ENCODE measurements at places on chromosomes 3 and 15.

DNA sequence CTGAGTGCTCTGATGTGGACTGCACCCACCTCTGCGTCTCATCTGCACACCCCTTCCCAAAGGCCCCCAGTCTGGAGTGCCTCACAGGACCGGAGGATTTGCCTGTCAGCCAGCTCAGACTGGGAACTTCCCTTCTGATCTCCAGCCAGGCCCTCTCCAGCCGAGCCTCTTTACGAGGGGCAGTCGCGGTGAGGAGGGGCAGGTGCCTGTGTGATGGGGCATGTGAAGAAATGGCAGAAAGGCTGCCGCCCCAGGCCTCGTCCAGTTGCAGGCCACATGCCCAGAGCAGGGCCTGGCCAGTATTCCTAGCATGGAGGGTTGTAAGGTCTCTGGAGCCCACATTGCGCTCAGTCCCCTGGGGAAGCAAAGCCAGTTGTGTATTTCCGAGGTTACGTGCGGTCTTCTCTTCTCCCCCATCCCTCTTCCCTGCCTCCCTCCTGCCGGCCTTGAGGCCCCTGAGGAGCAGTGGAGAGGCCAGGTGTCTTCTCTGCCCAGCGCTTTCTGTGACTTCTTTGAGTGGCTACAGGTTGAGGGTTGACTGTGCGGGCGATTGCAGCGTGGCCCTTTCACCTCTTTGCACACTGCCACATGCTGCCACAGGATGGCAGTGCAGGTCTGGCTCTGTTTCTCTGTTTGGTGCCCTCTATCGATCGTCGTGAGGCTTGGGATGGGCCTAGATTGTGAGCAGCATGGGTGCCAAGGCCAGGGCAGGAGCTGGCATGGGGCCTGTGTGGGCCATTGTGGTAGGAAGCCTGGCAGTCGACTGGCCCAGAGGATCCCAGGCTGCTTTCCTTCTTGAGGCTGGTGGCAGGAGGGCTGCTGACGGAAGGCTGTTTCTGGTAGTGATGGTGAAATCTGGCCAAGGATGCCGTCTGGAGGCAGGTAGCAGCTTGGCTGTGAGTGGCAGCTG lies 5.3 kb downstream of the CLK3 start:
- peak; percentile 87 for DNase-seq

DNA sequence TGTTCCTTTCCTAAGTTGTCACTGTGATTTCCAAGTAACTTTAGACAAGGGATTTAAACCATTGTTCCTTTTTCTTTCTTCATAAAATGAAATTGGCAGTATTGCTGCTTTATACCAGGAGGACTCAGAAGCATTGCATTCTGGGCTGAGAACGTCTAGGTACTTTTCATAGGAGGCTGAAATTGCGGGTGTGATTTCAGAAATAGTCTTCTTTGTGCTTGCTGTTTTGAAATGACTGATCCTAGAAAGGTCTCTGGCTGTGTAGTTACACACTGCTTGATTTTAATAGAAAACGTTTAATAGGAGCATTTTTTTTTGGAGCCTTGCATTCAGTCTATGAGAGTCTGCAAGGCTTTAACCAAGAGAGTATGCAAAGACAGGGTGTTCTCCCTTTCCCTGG lies 56.3 kb downstream of the PPM1L start:
- no peak for DNase-seq

GRCh38 chr3:158847885-158848284 lies 46.0 kb downstream of the MFSD1 start:
- DNase-seq: no peak

DNA sequence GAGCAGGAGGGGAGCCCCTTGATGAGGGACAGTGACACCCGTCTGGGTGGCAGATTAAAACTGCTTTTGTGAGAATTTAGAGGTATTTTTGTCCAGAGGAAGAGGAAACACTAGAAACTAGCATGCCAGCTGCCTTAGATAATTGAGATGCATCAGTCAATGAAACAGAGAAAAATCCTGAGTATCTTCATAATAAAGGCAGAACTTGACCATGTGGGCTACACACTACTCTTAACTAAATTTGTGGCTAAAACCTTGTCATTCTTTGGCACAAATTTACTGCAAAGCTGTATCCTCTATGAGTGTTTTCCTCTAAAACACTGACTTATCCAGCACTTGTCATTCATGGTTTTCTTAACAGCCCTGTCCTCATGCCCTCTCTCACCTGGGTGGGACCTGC lies 259.7 kb upstream of the TPM1 start:
- DNase-seq: no peak

- DNase-seq: no peak
Observed at GRCh38 chr3:37171144-37171543, 3.2 kb downstream of the LRRFIP2 start.

- DNase-seq: no peak
Observed at GRCh38 chr3:16460886-16461285, 52.6 kb downstream of the RFTN1 start.

GRCh38 chr3:34256021-34256420 lies 457.6 kb downstream of the PDCD6IP start:
- no peak for DNase-seq

GRCh38 chr3:24854748-24855147 lies 360.1 kb upstream of the THRB start:
- DNase-seq: no peak

DNA sequence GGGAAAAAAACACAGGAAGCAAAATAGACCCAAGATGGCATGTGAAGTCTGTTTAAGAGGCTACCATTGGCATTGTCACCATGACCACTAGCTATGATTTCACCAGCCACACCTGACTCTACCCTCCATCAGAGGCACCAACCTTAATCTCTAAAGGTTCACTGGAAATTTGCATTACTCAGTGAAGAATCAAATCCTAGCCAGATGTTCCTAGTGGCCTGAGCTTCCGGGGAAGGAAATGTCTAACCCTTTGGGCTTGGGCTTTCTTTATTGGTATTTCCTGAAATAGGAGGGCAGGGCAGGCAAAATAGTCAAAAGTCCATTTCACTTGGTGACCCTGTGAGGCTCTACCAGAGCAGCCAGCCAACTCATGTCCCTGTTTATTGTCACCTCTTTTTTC lies 110.9 kb upstream of the PHLDB2 start:
- DNase-seq: no peak

DNA sequence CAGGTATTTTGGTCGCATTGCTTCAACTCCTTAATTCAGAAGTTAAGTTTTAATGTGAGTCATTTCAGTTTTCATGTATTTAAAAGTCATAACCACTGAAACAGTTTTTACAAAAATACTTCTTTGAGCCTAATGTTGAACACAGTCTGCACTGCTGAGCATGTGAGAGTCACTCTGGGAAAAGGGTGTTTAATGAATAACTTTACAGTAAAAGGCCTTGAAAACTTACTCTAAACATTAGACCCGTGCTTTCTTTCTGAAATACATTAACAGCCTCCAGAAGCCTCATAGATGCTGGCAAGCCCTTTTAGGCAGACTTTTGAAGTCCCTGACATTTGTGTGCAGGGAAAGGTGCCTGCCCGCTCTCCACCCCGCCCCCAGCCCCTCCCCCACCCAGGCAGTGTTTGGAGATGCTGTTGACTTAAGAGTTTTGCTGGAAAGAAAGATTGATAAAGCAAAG lies 68.9 kb upstream of the NR2F2 start:
- no peak for DNase-seq

GRCh38 chr15:40925863-40926658 lies 3.1 kb upstream of the DLL4 start:
- DNase-seq: no peak

DNA sequence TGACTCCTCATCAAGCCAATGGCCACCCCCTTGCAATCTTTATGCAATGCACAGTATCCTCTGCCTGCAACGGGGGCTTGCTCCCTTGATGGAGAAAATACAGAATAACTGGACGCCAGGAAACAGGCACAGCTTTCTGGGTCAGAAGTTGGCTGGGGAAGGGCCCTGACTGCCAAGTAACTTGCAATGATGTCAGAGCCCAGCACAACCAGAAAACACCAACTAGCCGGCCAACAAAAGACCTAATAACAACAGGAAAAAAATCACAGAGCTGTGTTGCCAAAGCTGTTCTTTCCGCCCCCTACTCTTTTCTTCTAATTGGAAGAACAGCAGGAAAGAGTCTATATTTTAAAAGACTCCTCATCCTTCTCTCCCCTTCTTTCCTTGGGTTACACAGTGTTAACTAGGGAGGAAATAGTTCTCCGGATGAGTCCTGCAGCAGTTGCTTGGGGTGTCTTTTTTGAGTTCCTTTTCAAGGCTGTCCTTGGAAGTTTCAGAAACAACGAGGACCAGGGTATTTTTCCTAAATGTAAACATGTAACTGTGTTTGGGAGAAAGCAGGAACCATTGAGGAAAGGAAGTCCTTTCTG lies 1.4 kb upstream of the SEMA6D start:
- DNase-seq: no peak

DNA sequence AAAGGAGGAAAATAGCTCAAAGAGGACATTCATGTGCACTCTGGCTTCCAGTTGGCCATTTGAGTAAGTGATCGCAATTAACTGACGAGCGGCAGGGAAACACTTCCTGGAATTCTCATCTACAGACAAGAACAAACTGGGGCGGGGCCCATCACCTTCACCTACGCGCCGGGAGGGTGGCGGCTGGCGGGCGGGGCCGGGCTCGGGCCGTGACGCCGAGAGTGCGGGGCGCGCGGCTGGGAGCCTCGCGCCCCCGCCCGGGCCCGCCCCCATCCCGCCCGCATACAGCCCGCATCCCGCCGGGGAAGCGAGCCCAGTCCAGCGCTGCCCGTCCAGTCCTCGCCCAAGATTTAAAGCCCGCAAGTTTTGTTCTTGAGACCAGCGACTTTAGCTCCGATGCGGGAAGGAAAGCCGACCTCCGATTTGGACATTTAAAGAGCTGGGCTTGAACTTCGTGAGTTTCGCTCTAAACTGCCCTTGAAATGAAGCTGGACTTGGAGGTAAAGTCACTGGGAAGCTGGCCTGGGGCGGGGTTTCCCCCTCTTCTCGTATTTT lies at the start of gene B3GNT5:
Gene B3GNT5 (plus strand): TSS at position 281 of the 555 bp plus-strand sequence. CDS start 16,546 bp downstream, outside the sequence.
- DNase-seq: peak; percentile 9

GRCh38 chr3:168162172-168162571 lies 66.4 kb upstream of the GOLIM4 start:
- DNase-seq: no peak

- DNase-seq: no peak
Observed at GRCh38 chr3:78911394-78911793, 856.4 kb downstream of the ROBO1 start.

GRCh38 chr15:73600413-73601335 lies 32.5 kb downstream of the NPTN start:
- DNase-seq: no peak

- DNase-seq: no peak
Observed at GRCh38 chr3:114941626-114942309, 205.3 kb downstream of the ZBTB20 start.

DNA sequence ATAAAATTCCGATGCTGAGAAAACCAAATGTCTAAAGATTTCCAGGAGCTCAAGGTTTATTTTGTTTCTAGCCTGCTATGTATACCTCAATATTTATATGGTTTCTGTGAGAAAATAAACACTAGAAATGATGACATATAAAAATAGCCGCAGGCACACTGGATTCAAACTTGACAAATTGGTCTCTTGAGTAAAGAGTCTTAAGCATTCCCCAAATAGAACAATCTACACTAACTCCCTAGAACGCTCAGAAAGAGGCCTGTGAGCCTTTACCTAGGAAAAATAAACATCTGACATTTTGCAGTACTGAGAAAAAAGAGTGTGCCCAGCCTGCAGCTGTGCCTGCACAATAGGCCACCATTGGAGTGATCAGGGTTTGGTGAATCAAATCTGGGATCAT lies 75.2 kb downstream of the NEK10 start:
- peak; percentile 31 for DNase-seq

GRCh38 chr15:32765236-32765635 lies 47.4 kb downstream of the GREM1 start:
- DNase-seq: no peak

DNA sequence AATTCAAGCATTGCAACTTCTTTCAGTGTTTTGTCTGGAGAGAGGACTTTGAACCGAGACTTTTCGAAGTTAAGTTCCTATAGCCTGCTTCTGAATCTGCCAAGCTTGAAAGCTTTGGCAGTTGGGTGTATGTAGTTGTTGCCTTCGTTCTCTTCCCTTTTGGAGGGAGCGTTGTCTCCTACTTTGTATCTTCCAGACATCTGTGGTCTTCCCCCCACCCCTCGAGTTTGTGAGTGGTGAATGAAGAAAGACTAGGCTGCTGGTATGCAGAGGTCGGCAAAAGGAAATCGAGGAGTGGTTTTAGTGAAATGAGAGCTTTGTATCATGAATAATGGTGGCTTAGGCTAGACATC lies 1.3 kb downstream of the CTNNB1 start:
- peak; percentile 18 for DNase-seq

- DNase-seq: no peak
Observed at GRCh38 chr3:179268400-179269051, 17.6 kb upstream of the KCNMB3 start.

- DNase-seq: no peak
Observed at GRCh38 chr3:126406389-126407296, 11.9 kb downstream of the CFAP100 start.

GRCh38 chr3:4693620-4694019 lies 200.5 kb downstream of the ITPR1 start:
- DNase-seq: no peak

DNA sequence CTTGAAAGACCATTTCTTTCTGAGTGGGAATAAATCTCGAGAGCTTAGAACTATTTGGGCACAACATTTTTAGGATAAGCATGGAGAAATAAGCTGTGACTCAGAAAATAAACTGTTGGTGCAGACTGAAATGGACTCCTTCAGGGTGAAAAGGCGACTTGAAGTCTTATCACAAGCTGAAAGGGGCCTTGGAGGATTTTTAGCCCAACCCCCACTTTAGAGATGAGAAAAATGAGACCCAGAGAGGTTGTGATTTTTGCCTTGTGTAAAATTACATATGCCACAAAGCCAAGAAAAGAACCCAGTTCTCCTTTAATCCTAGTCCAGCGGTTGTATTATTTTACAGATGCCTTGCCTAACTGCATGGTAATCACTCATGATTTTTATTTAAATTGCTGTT lies 1.5 kb downstream of the ATP1B3 start:
- peak; percentile 33 for DNase-seq

- no peak for DNase-seq
Observed at GRCh38 chr3:120848503-120848902, 59.5 kb upstream of the STXBP5L start.

DNA sequence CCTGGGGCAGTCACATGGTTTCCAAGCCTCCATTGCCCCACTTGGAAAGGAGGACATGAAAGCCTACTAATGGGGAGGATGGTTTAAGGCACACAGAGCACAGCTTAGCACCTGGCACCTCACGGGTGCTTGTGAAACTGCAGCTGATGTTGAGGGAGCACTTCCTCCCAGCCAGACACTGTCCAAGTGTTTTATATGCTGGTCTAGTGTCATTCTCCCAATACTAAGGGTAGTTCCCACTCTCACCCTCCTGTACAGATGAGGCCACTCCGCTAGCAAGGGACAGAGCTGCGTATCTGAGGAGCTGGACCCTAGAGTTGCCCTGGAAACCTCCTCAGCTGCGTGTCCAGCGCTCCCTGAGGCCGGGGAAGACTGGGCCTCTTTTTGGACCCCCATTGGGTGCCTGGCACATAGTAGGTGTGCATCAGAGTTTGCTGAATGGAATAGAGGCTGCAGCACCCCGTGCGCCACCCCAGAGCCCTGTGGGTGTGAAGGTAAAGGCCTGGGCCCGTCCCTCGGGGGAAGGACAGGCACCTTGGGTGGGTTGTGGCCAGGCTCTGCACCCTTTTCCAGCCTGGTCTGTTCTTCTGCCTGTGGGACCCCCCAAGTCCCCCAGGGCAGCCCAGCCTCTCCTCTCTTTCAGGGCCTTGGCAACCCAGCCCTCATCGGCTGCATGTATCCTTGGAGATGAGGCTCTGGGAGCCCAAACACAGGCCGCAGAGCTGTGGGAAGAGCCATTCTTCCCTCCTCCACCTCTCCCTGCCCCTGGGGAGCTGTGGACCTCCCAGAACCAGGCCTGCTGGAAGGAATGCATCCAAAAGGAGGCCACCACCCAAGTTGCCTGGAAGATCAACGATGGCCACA lies 31.3 kb downstream of the DNASE1L3 start:
- DNase-seq: no peak
